ENCODE measurements at places on chromosomes 7 and 10.

DNA sequence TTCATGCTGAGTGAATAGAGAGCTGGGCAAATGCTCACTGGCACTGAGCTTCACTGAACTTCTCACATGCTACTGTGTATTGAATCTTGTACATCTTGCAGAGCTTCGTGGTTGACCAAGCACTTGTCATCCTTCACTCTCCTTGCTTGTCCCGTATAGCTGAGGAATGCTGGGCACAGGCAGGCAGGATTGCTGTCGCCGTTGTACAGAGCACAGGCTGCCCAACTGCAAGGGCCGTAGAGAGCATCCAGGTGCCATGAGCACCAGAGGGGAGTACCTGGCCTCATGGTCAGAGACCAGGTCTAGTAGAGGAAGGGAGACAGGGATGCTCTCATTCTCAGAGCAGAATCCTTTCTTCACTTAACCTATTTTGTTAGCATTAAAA, 99.8 kb upstream of the RET start:
- H3K36me3 ChIP-seq = no peaks in the 10 kb centered on the region
- H3K4me1 ChIP-seq = peaks cover 3% of the 10 kb centered on the region
- no peak overlapping the region for H3K27ac ChIP-seq

DNA sequence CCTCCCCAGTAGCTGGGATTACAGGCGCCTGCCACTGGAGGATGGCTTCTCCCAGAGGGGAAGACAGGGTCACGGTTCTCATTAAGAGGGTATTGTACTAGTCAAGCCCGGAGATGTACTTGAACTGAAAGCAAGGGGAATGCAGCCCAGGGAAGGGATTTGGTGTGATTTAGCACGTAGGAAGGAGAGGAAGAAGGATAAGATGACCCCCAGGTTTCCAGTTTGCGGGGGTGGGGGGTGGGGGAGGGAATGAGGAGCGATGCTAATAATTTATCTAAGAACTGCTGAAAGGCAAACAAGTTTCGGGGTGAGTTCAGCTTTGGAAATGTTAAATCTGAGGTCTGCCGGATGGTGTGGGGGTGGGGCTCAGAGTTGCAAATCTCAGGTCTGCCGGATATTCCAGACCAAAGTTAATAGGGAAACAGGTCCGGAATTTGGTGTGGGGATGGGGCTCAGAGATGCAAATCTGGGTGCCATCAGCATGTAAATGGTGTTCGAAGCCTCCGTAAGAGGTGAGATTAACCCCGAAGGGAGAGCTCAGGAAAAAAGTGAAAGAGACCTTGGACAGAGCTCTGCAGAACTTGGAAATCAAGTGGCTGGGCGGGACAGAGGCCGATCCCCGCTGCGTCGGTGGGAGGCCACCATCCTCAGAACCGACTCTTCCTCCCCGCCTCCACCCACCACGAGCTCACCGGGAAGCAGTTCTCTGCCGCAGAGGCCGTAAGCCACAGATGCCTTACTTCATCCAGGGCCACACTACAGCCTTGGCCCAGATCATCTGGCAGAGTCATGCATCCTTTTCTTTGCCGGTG, 1.6 kb upstream of the SEPHS1 start:
- peaks cover 11% of the 10 kb centered on the region for H3K36me3 ChIP-seq
- DNase-seq = no peak
- H3K4me3 ChIP-seq = no peak overlapping the region

- DNase-seq = no peak
- no peak overlapping the region for H3K4me3 ChIP-seq
- no peaks in the 10 kb centered on the region for H3K4me1 ChIP-seq
- H3K27ac ChIP-seq = no peak overlapping the region
These were observed 43.2 kb downstream of the GSDME start for GRCh38 chr7:24713850-24714675.

DNA sequence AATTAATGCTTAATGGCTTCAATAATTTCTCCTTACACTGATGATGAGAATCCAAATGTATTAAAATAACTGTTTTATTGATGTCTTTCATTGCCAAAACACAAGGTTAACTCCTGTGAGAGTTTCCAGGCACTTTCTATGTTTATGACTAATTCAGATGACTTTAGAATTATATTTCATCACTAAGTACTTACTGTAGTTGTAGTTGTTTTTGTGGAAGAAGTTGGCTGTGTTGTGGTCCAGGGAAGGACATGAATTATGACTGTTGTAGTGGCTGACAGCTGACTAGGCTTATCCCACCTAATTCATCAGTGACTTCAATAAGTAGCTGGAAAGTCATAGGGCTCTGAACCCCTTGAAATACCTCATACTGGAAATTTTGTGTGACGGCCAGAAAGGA, 254.8 kb downstream of the HGF start:
- H3K4me3 ChIP-seq = no peak overlapping the region
- no peak for DNase-seq
- no peaks in the 10 kb centered on the region for H3K4me1 ChIP-seq
- no peaks in the 10 kb centered on the region for H3K27me3 ChIP-seq
- no peaks in the 10 kb centered on the region for H3K36me3 ChIP-seq

DNA sequence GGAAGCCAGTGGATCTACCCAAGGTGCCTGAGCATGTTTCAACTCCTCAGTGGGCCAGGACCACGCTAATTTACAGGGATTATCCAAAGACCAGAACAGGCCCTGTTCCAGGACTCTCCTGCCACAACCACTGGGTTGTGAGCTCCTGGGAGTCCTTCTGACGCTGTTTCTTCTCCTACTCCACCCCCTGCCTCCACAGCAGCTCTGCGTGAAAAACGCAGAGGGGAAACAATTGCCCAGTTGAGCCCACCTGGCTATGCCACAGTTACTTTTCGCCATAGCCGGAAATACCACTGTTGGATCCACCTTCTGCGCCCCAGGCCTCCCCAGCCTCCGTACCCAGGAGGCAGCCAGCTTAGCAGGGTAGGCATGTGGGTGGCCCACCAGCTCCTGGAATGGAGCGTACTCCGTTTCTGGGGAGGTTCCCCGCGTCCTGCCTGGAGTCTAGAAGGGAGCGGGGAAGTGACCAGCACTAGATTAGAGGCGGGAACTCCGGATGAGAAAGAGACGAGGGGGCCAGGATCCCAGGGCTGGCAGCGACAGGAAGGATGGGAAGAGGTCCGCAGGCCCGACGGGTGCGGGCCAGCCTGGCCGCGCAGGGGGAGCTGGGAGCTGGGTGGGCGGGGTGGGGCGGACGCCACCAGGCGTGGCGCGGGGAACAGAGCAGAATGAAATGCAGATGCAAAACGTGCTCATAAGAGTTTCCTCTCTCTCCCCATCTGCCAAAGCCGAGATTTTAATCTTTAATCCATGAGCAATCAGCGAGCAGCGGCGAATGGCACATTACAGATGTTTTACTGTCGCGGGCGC, 32.1 kb upstream of the PAX2 start:
- H3K36me3 ChIP-seq = no peaks in the 10 kb centered on the region
- H3K4me1 ChIP-seq = no peaks in the 10 kb centered on the region
- DNase-seq = no peak
- peaks cover 40% of the 10 kb centered on the region for H3K27me3 ChIP-seq
- H3K4me3 ChIP-seq = peak overlapping the region; percentile 1

DNA sequence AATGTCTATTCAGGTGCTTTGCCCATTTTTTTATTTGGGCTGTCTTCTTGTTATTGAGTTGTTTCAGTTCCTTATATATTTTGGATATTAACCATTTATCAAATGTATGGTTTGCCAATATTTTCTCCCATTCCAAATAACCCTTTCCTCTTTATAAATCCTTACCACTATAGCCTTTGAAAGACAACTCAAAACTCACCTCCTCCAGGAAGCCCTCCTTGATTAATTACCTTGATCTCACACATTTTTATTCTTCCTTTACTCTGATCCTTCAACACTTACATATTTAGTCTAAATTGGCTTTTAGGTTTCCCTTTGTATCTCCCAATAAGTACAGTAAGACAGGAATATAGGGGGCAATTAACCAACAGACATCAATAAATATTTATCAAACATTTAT, 42.9 kb downstream of the NRCAM start:
- H3K27ac ChIP-seq = no peak overlapping the region
- no peak for DNase-seq
- H3K4me3 ChIP-seq = no peak overlapping the region
- no peaks in the 10 kb centered on the region for H3K27me3 ChIP-seq

DNA sequence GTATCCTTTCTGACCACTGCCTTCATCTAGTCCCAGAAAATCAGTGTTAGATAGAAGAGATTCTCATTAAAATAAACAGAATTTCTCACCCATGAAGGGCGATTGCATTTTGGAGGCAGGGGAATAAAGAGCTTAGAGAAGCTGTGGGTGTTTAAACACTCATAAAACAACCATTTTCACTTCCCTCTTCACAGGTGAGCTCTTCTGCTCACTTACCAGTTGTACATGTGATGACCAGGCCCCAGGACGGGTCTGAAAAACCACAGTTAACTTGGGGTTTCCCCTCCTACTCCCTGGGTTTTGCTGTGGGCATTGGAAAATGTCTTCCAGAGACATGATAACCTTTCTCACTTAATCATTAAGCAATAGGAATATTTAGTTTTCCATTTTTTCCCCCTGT, 411.6 kb upstream of the DPP6 start:
- DNase-seq = no peak
- H3K4me3 ChIP-seq = no peak overlapping the region
- H3K27ac ChIP-seq = no peak overlapping the region
- H3K36me3 ChIP-seq = no peaks in the 10 kb centered on the region
- no peaks in the 10 kb centered on the region for H3K27me3 ChIP-seq
- H3K4me1 ChIP-seq = no peaks in the 10 kb centered on the region

- DNase-seq = no peak
- H3K36me3 ChIP-seq = no peaks in the 10 kb centered on the region
- H3K27ac ChIP-seq = no peak overlapping the region
- H3K27me3 ChIP-seq = no peaks in the 10 kb centered on the region
- no peaks in the 10 kb centered on the region for H3K4me1 ChIP-seq
These were observed 9.6 kb upstream of the AKR1B1 start for GRCh38 chr7:134468475-134468874.

GRCh38 chr7:142516038-142516501, 233.2 kb upstream of the PRSS1 start:
- H3K27ac ChIP-seq = no peak overlapping the region
- no peak overlapping the region for H3K4me3 ChIP-seq
- DNase-seq = peak; percentile 54
- H3K36me3 ChIP-seq = no peaks in the 10 kb centered on the region

GRCh38 chr10:20114179-20114578, 297.9 kb downstream of the PLXDC2 start:
- H3K27me3 ChIP-seq = no peaks in the 10 kb centered on the region
- DNase-seq = no peak
- H3K27ac ChIP-seq = no peak overlapping the region

DNA sequence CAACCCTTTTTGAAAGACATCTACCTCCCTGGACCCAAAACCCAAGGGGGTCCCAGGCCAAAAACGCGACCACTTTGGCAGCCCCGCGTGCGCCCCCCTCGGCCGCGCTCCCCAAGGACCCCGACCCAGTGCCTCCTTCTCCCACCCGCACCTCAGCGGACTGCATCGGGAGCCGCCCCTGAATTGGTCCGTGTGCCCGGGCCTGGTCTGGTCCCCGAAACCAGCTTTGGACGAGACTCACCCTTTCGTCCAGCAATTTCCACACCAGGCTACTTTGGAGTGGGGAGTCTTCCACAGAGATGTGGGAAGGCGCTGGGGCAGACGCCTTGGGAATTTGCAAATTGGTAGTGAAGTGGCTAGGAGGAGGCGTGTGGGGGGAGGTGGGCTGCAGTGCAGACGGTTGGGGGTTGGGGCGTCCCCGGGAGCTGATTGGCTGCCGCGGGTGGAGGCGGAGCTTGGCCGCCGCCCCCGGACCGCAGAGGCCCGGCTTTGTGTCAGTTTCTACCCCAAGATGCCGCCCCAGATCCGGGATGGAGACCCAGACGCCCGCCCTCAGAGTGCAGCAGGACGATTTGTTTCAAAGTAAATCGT, 16.9 kb downstream of the TCAF1 start:
- no peaks in the 10 kb centered on the region for H3K4me1 ChIP-seq
- H3K4me3 ChIP-seq = peak overlapping the region; percentile 85
- peak; percentile 63 for DNase-seq

DNA sequence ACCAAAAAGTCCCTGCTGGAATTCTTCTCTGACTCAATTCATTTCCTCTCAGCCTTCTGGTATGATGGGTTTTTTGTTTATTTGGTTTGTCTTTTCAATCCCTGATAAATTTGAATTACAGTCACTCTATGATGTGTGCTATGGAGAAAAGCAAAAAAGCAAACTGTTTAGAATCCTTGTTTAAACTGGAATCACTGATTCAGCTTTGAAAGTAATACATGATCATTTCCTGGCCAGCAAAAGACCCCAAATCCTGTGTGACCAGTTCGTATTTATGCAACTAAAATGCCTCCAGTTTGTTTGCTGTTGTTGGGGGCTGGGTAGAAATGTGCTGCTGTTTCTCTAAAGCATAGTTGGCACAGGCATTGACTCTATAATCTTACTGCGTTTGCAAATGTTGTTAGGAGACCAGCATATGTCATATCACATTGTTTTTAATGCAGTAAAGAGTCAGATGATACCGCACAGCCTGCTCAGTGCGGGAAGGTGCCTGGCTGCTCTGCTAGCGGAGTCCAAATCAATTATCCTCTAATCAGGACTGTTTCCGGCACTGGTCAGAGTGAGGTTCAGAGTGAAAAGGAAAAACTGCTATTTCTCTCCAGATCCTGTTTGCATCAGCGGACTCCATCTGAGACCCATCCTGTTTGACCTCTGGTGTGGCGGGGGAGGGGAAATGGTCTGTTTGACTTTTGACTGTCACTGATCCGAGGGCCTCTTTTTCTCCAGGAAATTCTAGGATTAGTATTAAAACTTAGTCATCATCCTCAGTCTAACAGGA, 40.6 kb upstream of the ADD3 start:
- no peaks in the 10 kb centered on the region for H3K36me3 ChIP-seq
- peak overlapping the region; percentile 26 for H3K4me3 ChIP-seq
- H3K27me3 ChIP-seq = peaks cover 3% of the 10 kb centered on the region
- H3K27ac ChIP-seq = no peak overlapping the region
- no peak for DNase-seq
- H3K4me1 ChIP-seq = peaks cover 9% of the 10 kb centered on the region

DNA sequence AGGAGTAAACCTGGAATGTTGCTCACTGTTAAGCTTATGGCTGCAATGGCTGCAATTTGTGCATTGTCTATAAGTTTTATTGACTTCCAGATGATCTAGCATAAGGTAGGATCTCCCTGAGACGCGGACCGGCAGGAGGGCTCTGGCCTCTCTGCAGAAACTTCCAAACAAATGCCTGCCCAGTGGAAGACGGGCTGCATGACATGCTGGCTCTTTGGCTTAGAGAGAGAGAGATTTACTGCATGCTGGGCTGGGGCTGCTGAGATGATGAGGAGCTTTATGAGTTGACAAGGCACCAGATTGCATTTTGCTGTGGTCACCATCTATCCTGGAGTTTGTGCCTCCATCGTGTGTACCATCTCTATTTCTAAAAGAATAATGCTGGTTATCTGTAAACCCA, 193.2 kb downstream of the GALNT17 start:
- no peak overlapping the region for H3K4me3 ChIP-seq
- no peaks in the 10 kb centered on the region for H3K27me3 ChIP-seq
- no peak for DNase-seq
- no peak overlapping the region for H3K27ac ChIP-seq
- peaks cover 25% of the 10 kb centered on the region for H3K4me1 ChIP-seq

All from neuronal stem cell (in vitro differentiated cells).